ENCODE measurements at places on chromosomes 7 and 10.

- no peak for DNase-seq
Observed at GRCh38 chr10:70958396-70958795, 70.0 kb upstream of the PCBD1 start.

- no peak for DNase-seq
Observed at GRCh38 chr7:54541669-54542625, at the start of gene VSTM2A. TSS of gene VSTM2A (plus strand) at chr7:54542375. CDS start at chr7:54542731, 356 bp downstream.

GRCh38 chr7:71712653-71713180 lies 580.8 kb downstream of the GALNT17 start:
- no peak for DNase-seq

GRCh38 chr10:78785066-78785465 lies 283.7 kb upstream of the ZMIZ1 start:
- DNase-seq: no peak

GRCh38 chr7:36474283-36475010 lies 84.8 kb downstream of the ANLN start:
- no peak for DNase-seq

- DNase-seq: no peak
Observed at GRCh38 chr7:12493407-12493806, 77.1 kb upstream of the SCIN start.

- no peak for DNase-seq
Observed at GRCh38 chr10:133489816-133490588, 36.3 kb downstream of the SCART1 start.

DNA sequence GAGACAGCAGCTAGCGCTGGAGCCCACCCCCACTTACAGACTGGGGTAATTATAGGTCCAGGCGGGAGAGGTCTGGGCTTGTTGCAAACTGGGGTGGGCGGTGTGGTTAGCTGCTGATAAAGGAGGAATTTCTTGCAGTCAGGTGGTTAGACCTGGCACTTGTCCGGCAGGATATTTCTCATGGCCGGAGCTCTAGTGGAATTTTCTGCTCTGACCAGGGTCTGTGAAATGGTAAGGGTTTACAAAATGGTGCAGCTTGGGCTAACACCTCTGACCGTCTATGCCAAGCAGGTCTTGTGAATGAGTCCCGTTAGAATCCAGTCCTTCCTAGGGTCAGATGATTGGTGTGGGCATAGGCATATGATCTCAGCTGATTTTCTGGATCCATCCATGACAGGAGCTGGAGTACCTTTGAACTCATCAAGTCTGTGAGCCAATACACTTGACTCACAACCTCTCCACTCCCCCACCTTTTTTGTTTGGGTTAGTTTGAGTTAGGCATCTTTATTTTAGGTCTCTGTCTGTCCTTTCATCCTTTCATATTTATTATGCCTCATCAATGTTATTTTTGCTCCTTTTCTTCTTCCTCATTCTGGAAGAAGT lies 213.4 kb downstream of the SUGCT start:
- no peak for DNase-seq

- DNase-seq: no peak
Observed at GRCh38 chr7:113142385-113143119, 24.2 kb upstream of the SMIM30 start.

DNA sequence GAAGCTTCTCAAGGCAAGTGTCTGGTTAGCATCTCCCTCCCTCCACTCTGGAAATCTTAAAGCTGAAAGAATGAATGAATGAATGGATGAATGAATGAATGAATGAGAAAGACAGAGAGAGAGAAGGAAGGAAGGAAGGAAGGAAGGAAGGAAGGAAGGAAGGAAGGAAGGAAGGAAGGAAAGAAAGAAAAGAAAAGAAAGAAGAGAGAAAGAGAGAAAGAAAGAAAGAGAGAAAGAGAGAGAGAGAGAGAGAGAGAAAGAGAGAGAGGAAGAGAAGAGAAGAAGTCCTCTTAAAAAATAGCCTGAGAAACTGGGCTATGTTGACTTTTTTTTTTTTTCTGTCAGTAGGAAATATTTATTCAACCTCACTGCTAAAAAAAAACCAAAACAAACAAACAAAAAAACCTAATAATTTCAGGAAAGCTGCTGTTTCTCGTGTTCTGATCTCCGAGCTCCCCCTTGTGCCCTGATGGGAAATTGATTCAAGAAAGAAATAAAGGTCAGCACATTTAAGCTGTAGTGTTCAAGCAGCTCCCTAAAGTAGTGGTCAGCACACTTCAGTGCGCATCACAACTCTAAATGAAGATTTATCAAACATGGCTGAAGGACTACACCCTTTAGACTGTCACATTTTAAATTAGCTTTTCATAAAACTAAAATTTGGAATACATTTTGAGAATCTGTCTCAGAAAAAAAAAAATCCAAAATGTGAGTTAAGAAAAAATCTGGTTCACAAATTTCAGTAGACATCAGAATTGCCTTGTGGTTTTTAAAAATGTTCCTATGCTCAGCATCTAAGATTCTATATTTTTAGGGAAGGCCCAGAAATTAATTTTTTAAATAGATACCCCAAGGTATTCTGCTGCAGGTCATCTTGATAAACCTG lies 154.3 kb downstream of the ELAPOR2 start:
- DNase-seq: no peak

DNA sequence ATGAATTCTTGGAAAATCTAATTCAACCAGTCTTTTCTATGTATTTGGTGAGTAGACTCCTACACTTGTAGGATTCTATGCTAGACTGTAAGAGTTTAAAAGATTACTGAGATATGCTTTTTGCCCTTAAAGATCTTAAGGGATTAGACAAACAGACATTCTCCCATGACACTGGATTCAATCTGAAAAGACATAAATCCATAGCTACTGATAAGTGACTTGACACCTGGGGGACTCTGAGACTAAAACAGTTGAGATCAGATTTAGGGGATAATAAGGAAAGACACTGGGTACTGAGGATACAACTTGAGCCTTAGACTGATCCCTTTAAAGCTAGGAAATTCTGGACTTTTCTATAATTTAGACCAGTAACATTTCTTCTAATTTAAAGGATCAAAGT lies 1233.4 kb downstream of the XPNPEP1 start:
- DNase-seq: no peak

DNA sequence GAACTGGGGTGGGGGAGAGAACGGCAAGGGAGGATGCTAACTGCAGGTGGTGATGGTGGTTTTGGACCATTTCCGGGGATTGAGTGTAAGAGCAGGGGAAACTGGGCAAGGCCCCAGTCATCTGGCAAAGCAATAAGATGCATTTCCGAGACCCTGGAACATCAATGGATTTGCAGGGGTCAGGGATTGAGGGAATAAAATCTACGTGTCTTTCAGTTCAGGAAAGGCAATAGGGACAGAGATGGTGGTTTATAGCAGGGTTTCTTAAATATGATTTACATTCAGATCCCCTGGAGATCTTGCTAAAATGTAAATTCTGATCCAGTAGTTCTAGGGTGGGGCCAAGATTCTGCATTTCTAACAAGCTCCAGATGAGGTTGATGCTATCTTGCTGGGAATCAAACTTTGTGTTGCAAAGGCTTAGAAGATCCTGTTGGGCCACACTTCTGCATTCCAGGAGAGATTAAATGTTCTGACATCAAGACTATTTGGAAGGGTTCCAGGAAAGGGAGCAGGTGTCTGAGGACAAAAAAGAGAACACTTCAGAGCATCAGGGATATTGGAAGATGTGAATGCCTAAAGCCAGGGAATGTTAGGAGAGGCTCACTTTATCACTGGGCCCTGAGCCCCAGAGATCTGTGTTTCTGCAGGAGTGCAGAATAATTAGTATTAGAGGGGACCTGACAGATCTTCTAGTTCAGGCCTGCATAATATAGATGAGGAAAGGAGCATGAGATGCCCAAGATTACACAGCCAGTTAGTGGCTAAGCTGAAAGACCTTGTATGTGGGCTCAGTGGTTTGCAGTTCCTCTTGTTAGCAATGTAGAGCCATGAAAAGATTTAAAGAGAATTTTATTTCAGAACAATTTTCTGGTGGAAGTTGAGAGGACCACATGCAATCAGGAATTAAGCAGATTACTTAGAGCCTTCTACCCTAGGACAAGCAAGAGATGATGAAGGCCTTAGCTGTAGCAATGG lies 32.4 kb downstream of the BLNK start:
- no peak for DNase-seq

DNA sequence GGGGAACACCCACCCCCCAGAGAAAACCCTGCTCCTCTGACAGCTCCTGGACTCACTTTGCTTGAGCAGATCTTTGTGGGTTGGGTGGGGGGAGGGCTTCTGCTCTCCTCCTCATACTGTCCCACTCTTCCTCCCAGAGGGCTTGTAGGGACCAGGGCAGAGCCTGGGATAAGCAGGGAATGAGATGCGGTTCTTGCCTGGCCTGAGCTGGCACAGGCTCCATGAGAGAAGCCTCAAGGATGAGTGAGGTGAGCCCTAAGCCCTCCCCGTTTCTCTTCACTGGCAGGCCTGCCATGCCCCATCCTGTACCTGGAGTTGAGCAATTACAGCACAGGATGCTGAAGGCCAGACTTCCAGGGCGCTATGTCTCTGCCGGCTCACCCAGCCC lies 134.7 kb downstream of the ADAM12 start:
- no peak for DNase-seq

DNA sequence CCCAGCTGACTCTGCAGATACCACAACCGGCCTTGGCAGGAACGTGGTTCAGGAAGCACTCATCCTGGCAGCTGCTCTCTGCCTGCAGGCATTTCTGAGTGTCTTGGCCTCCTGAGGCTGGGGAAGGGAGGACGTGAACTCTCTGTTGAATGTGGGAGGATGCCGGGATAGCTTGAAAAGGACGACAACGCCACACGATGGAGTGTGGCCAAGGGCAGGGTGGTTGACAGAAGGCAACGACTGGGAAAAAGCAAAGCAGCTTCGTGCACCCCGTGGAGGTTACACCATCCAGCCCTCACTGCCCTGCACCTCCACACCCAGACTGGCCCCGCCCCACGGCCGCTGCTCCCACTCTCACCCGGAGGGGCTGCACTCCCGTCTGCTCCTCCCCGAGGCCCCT lies 466.1 kb upstream of the FOXK1 start:
- no peak for DNase-seq

- no peak for DNase-seq
Observed at GRCh38 chr7:38801786-38802185, 107.2 kb downstream of the VPS41 start.

DNA sequence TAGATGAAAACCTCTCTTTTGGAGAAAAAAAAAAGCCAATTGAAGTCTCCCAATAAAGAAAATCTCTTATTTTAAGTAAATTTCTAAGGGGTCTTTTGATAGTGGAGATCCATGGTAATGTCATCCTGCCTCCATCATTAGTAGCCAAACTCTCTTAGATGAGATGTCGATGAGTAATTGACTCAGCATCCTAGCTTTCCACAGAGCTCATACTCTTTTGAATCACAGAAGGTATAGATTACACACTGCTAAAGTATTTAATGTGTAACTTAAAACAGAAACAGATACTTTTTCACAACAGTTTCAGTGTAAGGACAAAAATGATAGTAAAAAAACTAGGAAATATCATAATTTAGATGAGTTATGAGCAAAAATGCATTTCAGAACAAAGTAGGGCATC lies 19.4 kb downstream of the MAGI2 start:
- no peak for DNase-seq

- no peak for DNase-seq
Observed at GRCh38 chr10:78471326-78471722, 437.7 kb downstream of the RPS24 start.

- no peak for DNase-seq
Observed at GRCh38 chr7:16954321-16954720, 72.5 kb upstream of the AGR3 start.

GRCh38 chr7:139189357-139189756 lies 41.7 kb upstream of the UBN2 start:
- DNase-seq: no peak

- no peak for DNase-seq
Observed at GRCh38 chr7:85593355-85593754, 406.5 kb upstream of the SEMA3D start.

GRCh38 chr10:49107111-49107886 lies 8.0 kb downstream of the VSTM4 start:
- no peak for DNase-seq

DNA sequence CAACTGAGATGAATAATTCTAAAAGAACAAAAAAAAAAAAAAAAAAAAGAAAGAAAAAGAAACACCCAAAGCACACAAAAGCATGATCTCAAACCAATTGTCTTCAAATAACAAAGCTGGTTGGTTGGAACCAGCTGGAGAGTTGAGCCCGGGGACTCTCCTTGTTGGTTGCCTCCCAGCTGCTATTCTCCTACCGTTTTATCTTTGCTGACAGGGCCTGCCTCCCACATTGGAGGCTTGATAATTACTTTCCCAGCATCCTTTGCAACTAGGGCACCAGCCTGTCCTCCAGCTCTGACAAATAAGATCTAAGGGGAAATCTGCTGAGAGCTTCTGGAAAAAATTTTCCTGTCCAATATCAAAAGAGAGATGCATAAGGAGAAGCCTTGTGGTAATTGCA lies 6.8 kb downstream of the PON1 start:
- no peak for DNase-seq

DNA sequence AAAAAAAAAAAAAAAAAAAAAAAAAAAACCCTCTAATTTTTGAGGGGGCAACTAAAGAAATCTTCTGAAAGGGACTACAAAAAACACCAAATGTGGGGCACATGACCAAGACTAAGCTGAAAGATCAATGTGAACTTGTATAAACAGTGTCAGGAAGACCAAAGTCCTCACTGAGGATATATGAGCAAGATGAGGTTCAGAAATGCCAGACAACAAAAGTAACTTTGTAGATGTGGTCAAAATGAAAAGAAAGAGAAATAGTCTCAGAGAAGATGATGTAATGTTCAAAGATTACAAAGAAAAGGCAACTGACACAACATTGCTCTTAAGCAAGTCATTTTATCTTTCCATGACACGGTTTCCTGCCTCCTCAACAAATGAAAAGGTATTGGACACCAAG lies 48.7 kb upstream of the PTPRZ1 start:
- no peak for DNase-seq

DNA sequence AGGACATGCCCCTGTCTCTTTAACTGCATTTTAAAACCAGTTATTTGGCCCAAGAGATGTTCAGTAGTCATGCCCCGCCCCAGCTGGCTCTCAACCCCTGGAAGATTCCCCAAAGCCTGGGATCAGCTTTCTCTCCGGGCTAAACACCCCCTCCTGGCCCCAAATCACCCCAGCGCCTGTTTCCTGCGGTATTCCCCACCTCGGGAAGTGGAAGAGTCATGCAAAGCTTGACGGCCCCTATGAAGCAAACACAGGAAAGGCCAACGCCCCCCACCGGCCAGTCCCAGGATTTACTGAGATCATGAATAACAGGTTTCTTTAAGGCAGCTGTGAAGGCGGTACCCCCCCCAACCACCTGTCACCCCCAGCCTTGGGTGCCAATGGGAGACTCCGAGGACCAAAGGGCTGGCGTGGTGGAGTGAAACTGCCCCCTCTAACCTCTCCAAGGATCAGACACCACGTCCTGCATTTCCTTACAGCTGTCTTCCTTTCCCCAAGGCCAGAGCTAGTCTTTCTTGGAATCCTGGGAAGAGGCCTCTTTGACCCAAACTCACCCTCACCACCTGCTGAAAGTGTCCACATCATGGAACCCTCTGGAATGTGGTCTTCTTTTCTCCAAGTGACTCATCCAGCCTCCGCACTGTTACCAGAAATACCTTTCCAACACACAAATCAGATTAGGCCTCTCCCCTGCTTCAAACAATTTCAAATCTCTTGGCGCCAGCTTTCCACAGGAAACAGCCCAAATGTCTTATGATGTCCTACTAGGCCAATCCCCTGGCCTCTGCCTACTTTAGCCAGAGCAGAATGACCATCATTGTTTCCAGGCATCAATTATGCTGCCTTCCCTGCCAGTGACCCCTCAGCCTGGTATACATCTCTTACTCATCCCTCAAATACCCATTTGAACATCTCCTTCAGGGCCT lies 301.5 kb downstream of the ZEB1 start:
- DNase-seq: no peak

Measured in stimulated activated CD4-positive, alpha-beta T cell treated with anti-CD3 and anti-CD28 coated beads, TNF-alpha, amount 100 ng/mL, for 1 hour (primary cell).